Caco-2 (cell line): ENCODE measurements at places on chromosomes 4 and X.

- no peak overlapping the region for H3K27ac ChIP-seq
- H3K4me1 ChIP-seq: no peaks in the 10 kb centered on the region
- H3K27me3 ChIP-seq: no peaks in the 10 kb centered on the region
- DNase-seq: no peak
- no peaks in the 10 kb centered on the region for H3K36me3 ChIP-seq
Observed at GRCh38 chr4:185278716-185279115, 69.3 kb downstream of the SNX25 start.

DNA sequence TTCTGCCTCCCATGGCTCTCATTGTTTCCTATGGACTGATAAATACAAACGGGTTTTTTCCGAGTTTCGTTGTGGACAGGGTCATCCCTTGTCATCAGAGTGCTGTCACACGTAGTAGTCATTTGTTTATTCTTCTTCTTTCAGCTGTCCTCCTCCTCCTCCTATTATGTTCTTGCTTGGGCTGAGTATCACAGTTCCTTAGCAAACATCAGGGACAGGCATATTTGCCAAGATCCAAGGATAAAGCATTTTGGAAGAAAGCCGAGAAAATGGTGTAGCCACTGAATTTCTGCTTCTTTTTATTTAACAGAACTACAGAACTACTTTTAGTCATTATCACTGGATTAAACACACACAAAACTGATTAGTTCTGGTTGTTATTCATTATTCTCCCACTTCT, 167.9 kb downstream of the MAML3 start:
- no peak overlapping the region for H3K4me3 ChIP-seq
- no peaks in the 10 kb centered on the region for H3K27me3 ChIP-seq
- no peak overlapping the region for H3K27ac ChIP-seq
- no peaks in the 10 kb centered on the region for H3K36me3 ChIP-seq

DNA sequence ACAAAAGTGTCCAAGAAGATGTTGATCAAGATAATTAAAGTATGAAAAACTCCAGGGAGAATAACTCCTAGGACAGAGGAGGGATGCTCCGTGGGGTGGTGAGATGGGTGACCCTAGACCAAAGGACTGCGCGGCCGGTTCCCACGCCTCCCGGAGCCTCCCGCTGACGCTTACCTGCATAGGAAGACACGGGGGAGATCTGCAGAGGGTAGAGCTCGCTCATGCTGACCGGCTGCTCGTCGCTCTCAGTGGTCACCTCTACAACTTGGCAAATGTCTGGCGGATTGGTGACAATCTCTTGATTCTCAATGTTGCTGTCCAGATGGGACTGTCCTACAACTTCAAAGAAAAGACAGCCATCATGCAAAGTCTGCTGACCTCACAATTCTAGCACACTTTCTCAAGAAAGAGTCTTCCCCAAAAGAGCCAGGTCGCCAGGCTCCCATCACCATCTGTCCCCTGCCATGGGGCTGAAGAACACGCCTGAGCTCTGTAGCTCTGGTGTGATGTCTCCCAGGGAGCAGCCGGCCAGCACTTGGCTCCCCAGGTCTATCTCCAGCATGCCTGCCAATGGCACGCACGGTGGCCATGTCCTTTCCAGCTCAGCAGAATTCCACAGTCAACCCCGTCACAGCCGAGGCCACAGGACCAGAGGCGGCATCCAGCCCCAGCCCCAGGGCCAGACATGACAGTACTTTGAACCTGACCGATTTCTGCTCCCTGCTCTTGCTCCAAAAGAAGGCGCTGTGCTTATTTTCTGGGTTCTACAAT, 75.4 kb downstream of the IRF2 start:
- H3K27ac ChIP-seq: no peak overlapping the region
- H3K27me3 ChIP-seq: no peaks in the 10 kb centered on the region
- H3K36me3 ChIP-seq: no peaks in the 10 kb centered on the region
- H3K4me1 ChIP-seq: no peaks in the 10 kb centered on the region

DNA sequence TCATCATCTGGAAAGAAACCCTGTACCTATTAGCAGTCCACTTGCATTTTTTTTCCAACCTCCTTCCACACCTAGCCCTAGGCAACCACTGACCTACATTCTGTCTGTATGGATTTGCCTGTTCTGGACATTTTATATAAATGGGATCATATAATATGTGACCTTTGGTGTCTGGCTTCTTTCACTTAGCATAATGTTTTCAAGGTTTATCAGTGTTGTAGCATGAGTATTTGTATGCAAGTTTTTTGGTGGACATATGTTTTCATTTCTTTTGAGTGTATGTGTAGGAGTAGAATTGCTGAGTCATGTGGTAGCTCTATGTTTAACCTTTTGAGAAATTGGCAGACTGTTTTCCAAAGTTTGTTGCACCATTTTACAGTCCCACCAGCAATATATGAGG, 198.6 kb downstream of the CEP135 start:
- no peaks in the 10 kb centered on the region for H3K27me3 ChIP-seq
- H3K4me1 ChIP-seq: no peaks in the 10 kb centered on the region
- no peaks in the 10 kb centered on the region for H3K36me3 ChIP-seq
- no peak for DNase-seq
